ENCODE measurements at places on chromosomes 7 and 10.

DNA sequence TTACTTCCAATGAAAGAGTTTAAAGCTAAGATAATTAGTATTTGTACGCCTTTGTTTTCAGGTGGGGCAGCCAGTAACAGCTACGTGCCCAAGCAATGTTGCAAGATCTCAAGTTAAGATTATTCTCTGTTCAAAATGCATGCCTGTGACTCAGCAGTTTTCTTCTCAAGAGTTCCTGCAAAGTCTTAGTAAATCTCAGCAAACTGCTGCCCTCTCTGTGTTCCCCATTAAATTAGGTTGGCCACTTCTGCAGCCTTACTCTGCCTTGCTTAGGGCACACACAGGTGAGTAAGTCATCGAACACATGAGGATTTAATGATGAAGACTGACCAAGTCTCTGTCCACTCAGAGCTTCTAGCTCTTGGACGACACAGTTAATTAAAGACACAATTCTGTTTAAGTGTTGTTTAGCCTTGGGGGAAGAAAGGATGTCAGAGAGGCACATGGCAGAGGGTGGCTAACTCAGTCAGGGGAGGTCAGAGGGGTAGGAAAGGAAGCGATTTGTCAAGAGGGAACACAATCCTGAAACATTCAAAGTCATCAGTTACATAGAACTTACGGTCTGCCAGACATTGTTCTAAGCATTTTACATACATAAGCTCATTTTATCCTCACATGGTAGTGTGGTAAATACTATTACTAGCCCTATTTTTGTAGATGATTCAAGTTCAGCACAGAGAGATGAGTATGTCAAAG lies 20.2 kb upstream of the SLC35G1 start:
- DNase-seq: peak; percentile 82

DNA sequence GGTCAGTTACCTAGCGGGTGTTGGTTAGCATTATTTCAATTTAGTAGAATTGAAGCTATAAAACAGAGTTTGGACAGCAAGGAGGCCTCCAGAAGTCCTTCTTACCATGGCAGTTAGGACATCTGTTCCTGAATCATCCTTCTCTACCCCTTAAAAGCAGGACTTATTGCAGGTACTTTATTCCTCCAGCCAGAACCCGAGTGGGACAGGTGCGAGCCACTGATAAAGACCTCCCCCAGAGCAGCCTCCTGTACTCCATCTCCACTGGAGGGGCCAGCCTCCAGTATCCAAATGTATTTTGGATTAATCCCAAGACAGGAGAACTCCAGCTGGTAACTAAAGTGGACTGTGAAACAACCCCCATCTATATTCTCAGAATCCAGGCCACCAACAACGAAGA lies 54.6 kb downstream of the CDHR3 start:
- no peak for DNase-seq

GRCh38 chr7:27235387-27236311 lies 7.0 kb upstream of the EVX1 start:
- no peak for DNase-seq

GRCh38 chr10:51846856-51847506 lies 147.6 kb upstream of the CSTF2T start:
- DNase-seq: no peak

DNA sequence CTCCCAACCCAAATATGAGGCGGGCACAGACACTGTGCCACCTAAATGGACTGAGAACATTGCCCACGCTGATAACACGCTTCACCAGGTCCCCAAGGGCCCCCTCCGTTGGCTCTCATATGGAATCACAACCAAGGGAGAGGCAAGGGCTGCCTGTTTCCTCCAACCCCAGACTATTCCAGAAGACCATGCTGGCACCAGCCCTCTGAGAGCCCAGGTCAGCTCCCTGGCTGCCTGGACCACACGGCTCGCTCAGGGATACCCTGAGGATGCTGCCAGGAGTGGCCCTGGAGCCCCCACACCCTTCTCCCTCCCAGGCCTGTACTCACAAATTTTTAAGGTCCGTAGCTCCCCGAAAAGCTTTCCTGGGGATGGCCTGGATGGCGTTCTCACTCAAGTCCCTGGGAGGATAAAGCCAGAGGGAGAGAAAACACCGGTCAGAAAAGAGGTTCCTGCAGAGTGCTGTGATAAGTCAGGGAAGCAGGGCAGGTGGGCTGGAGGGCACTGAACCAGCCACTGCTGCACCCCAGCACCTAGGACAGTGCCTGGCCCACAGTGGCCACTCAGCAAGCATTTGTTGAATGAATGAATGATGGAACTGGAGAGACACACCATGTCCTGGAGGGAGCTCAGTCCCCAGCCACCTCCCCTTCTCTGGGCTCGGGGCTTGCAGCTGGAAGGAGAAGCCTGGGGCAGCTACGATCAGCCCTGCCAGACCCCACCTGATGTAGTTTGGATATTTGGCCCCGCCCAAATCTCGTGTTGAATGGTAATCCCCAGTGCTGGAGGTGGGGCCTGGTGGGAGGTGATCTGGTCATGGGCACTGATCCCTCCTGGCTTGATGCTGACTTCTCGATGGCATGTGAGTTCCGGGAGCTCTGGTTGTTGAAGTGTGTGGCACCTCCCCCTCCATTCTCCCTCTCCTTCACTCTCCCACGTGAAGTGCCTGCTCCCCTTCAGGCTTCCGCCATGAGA lies 119.8 kb downstream of the SLIT1 start:
- no peak for DNase-seq

DNA sequence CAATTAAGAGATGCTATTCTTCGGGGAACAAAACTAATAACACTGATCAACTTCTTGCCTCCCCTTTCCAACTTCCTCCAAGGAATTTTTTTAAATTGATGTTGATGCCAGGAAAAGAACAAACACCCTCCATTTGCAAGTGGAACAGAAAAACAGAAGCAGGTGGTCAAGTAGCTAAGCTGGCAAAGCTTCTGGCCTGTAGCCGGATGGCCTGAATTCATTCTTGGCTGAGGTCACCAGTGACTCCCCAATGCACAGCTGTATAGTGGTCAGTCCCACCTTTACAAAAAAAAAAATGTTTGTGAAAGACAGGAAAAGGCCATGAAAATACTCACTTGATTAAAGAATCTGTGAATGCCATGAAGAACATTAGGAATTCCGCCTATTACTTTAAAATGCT lies 39.1 kb downstream of the DOCK4 start:
- no peak for DNase-seq

GRCh38 chr10:59894114-59894513 lies 12.2 kb downstream of the CCDC6 start:
- peak; percentile 75 for DNase-seq

Measured in renal cortical epithelial cell (primary cell).